ENCODE measurements at places on chromosomes 3 and 15.

DNA sequence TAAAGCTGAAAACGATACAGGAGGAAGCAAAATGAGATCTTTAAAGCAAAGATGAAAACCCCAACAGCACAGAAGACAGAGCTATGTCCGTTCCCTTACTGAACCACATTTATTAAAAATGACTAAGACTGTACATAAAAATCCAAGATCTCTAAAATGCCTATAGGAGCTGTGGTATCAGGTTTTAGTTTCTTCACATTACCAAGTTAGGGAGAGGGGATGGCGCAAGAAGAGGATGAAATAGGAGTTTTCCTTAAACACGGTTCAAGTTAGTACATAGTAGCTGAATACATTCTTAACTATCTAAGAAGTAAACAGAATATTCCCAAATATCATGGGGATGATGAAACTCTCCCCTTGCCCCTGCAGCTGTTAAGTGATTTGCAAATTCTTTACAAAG lies 6.3 kb downstream of the EOMES start:
- no peak for DNase-seq

DNA sequence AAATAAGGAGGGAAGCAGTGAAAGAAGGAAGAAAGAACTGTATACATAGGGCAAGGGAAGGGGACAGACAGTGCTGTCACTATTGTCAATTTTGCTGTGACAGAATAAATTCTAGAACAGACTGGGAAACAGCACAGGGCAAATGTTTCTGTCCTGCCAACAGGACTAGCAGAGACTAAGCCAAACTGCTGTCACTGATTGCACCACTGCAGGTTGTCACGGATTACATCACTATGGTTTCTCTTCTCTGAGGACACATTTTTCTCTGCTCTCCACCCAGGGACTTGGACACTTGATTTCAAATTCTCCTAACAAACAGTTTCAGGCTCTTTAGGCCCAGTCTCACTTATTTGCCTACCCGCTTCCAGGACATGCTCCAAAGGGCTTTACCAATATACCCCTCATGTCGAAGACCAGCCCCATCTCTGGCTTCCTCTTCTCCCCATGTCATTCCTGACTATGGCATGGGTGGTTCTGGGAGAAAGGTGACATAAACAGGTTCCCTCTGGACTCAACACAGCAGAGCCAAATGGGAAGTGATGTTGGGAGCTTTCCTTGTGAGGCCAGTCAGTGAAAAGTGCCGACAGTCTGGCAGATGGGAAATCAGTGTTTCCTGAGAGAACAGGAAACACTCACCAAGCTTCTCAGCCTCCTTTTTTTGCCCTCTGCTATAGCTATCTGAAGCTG lies 70.2 kb upstream of the ST3GAL6 start:
- DNase-seq = no peak

GRCh38 chr3:4856136-4856535 lies 123.1 kb upstream of the BHLHE40 start:
- DNase-seq = no peak

- no peak for DNase-seq
Observed at GRCh38 chr3:71854706-71855105, 69.8 kb upstream of the PROK2 start.

DNA sequence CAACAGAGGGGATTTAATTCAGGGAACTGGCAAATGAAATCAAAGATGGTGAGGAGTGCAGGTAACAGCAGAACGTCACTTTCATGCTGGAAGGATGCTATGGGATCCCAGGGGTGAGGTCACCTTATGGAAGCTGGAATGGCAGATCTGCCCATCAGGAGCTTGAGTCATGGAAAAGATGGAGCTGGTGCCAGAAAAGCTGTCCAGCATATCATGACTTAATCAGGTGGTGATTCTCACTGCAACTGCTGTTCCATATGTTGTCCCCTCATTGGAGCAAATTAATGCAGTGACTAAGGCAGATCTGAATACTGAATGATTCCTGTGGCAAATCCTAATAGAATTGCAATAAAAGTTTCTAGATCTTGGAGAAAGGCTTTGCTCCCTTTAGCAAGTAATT lies 38.4 kb downstream of the HHLA2 start:
- DNase-seq = no peak

DNA sequence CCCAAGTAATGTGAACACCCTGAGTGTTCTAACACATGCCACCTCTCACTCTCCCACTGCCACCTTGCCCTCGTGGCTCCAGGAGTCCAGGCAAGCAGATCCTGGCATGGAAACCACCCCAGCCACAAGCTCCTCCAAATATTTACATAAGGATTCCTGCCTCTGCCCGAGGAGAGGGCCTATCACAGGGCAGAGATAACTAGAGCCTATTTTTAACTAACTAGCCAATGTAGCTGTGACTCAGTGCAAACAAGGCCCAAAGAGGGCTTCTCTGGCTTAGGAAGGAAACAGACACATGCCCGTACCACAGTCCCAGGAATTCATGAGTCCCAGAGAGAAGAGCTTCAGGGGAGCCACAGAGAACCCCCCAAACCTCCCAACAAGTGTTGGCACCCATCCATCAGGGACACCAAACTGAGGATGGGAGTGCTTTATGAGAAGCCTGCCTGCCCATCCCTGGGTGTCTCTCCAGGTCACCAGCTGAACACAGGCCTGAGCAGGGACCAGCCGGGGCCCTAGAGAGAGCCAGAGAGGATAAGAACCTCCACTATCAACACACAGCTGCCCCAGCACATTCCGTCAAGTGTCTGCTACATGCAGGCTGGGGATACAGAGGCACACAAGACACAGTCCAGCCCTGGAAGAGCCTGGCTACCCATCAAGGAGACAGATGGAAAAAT lies 9.2 kb downstream of the FYCO1 start:
- DNase-seq = no peak

- DNase-seq = no peak
Observed at GRCh38 chr3:42088803-42089530, 2.2 kb upstream of the TRAK1 start.

DNA sequence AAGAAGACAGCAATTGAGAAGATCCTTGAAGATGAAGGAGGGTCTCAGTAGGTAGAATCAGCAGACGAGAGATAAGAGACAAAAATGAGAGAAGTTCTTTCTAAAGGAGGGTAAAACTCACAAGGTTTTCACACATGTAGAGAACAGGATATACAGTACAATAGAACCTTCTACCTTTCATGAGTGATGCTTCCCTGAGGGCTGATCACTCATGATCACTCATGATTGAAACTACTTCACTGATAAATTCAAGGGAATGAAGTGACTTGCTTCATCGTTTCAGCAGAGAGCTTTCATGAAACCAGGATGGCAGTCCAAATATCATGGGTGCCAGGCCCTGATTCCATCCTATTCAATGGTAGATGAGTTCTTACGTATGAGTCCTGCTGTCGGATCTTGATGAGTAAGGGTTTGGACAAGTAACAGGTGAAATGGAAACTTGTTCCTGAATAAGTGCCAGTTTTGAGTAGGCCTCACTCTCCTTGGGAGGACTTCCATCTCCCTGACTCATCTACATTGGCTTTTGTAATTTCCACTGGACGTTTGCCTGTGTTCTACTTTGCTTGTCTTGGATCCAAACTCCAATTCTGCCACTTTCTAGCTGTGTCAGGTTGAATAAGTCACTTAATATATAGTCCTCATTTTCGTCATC lies 9.6 kb upstream of the CLDN16 start:
- no peak for DNase-seq

- DNase-seq = no peak
Observed at GRCh38 chr3:27391796-27392195, 22.6 kb upstream of the NEK10 start.

DNA sequence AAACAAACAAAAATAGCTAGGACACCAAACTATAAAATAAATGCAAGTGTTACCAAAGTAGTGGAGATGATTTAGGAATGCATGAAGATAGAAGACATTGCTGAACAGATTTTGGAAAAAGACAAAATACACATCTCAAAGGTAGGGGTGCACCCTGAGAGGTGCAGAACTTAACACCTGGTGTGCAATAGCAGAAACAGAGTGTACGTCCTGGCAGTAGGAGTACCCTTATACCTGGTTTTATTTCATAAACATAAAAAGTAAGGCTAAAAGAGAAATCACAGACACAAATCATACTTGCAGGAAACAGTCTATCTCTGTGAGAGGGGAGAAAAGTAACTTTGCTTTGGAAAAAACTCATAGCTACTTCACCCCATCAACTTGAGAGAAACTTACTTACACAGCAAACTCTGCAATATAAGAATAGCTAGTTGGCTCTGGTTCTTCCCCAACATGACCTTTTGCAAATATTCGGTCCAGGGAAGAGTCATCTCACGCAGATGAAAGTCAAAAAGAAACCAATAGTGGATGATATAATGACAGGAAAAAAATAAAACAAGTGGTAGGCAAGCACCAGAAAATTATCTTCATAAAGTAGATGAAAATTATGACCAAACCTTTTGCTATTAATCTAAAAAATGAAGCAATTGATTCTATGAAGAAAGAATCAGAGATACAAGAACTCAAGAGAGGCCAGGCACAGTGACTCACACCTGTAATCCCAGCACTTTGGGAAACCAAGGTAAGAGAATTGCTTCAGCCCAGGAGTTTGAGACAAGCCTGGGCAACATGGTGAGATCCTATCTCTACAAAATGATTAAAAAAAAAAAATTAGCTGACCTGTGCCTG lies 108.9 kb upstream of the BNIP2 start:
- no peak for DNase-seq

DNA sequence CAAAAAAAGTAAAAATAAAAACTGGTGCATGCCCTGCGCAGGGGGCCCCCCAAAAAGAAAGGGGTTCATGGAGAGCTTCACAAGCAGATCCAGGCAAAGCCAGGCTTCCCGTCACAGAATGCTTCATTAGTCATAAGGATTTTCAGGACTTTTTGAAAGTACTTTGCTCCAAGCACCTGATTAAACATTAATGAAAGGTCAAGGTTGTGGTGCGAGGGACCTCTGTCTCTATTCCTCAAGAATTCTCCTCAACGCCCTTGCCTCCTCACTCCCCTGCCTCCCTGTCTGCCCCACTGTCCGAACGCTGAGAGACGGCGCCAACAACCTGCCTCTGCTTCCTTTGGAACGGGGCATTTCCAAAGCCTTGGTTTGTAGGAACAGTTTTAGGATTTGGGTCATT lies 240.1 kb upstream of the IGF1R start:
- no peak for DNase-seq

Data from NCI-H1092 treated with DMSO at 0.1 percent for 48 hours (cell line).